ENCODE measurements at places on chromosomes 1 and 21.
A peak's percentile ranks its signal among the peaks of the same experiment; 100 is the strongest.

GRCh38 chr21:45699251-45699942 lies 55.9 kb downstream of the PCBP3 start:
- no peak for DNase-seq

- no peak for DNase-seq
Measured at GRCh38 chr1:193462629-193463320, 276.4 kb upstream of the B3GALT2 start.

DNA sequence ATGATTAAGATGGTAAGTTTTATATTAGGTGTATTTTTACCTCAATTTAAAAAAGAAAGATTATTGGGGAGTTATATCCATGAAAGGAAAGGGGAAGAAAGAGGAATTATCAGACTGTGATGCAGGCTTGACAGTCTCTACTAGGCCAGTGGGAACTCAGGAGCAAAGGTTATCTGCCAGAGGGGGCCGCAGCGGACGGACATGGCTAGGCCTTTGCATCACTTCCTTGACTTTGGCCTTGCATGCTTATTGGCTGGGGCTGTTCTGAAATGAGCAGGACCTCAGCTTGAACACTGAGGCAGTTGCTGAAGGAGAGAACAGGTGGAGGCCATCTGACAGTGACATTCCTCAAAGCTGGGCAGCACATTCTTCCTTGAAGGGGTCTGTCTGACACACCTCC lies 150.9 kb downstream of the CYYR1 start:
- DNase-seq: no peak

GRCh38 chr1:111615870-111616715 lies 3.5 kb upstream of the RAP1A start:
- DNase-seq: no peak

DNA sequence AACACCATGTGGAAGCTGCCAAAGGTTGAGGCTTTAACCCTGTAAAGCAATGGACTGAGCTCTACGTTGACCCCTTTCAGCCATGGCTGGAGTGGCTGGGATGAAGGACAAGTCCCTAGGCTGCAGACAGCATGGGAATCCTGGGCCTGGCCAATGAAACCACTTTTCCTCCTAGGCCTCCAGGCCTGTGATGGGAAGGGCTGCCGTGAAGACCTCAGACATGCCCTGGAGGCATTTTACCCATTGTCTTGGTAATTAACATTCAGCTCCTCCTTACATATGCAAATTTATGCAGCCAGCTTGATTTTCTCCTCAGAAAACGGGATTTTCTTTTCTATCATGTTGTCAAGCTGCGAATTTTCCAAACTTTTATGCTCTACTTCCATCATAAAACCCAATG lies 214.5 kb downstream of the RGS7 start:
- no peak for DNase-seq

DNA sequence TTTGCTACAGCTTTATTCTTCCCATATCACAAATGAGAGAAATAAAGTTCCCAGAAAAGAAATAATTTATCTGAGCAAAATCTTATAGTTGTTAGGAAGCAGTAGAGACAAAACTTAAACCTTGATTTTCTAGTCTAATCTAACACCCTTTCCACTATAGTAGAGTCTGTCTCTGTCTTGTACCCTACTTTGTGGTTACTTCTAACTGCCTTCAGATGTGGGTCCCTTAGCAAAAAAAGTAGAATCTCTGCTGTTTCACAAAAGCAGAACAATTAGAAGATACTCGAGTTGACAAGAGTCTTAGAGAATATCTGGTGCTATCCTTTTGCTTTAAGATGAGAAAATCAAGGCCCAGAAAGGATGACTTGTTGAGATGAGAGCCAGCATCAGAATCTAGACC lies 48.1 kb upstream of the FGGY start:
- DNase-seq: no peak

- no peak for DNase-seq
Measured at GRCh38 chr1:59212706-59213105, 84.2 kb upstream of the FGGY start.

DNA sequence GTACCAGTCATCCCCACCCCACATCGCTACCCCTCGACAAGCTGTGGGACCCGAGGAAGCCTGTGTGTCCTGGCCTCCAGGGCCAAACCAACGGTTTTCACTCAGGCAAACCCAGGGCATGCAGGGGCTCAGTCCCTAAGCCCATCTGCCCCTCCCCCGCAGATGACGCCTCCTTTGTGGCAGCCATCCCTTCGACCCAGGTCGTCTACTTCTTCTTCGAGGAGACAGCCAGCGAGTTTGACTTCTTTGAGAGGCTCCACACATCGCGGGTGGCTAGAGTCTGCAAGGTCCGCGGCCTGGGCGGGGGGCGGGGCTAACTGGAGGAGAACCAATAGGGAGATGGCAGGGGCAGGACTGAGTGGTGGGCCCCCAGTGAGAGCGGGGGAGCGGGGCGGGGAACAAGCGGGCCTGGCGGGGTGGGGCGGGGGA lies 7.4 kb downstream of the SEMA4A start:
- DNase-seq: no peak

DNA sequence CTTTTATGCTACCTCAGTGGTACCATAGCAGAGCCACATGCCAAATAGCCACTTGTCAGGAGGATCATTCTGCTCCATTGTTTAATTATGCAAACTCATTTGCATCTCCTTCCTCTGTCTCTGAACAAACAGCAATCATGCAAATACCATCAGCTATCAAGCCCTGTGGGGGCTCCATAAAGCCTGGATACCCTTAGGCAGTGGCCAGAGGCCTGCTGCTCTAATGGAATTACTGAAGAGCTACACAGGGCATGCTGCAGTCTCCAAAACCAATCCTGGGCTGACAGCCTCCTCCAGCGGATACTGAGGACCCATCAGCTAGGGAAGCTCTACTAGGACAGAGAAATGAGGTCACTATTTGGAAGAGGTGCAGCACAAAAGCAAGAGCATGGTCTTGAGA lies 376.3 kb downstream of the KCNH1 start:
- DNase-seq: no peak

- no peak for DNase-seq
Measured at GRCh38 chr1:175377394-175377793, 184.8 kb upstream of the KIAA0040 start.

- no peak for DNase-seq
Measured at GRCh38 chr21:44996501-44996921, 56.7 kb downstream of the SLX9 start.

DNA sequence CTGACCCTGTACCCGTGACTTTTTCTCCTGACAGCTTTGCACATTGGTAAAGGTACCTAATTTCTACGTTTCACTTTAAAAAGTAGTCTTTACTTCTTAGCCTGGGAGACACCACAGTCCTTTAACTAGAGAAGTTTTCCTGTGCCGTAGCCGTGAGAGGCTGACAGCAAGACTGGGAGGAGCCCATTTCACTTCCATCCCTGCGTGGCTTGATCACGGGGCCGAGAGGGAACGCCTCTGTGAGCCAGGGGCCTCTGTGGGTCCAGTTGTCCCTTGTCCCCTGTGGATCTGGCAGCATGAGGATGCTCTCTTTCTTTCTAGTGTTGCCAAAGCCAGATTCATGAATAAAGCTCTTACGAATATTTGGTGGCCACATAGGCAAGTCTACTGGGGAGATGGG lies 21.6 kb downstream of the PCP4 start:
- no peak for DNase-seq

- DNase-seq: no peak
Measured at GRCh38 chr1:177021687-177022086, 142.8 kb downstream of the ASTN1 start.

- no peak for DNase-seq
Measured at GRCh38 chr1:109882288-109883245, 28.1 kb upstream of the CSF1 start.

DNA sequence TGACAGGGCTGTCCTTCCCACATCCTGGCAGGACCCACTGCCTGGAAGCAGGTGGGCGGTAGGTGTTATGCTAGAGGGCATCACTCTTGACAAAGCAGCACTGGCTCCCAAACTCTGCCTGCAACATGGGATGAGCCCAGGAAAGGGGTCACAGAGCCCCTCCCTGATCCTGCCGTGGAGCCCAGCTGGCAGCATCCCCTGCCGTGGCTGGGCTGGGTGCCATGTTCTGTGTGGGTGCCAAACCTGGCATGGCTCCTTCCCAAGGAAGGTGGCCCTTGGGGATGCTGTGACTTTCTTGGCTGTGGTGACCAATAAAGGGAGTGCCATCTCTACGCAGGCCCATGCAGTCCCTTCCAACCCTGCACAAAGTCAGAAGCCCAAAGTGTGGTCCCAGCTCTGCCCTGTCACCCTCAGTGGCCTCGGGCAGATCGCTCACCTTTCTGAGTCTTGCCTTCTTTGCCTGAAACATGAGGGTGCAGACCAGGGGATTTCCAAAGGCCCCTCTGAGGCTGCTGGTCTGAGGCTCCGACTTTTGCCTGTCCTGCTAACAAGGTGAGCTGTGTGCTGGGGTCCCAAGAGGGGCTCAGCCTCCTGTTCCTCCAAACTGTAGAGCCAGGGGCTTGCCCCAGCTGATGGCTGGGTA lies 6.0 kb downstream of the CDK18 start:
- DNase-seq: peak; percentile 72

DNA sequence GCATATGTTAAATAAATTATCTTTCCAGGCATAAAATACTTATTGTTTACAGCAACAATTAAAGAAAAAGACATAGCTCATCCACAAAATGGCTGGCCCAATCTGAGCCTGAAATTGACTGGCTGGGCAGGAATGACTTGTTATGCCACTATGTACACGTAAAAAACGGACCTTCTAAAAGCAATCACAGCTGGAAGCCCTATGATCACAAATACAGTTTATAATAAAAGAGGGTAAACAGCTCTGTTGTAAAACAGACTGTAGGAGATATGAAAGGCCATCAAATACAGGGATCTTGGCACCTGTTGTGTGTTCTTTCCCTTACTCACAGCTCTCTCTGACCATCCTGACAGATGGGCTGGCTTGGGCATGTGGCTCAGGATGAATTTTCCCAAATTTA lies 70.5 kb upstream of the DMRTA2 start:
- DNase-seq: peak; percentile 34

DNA sequence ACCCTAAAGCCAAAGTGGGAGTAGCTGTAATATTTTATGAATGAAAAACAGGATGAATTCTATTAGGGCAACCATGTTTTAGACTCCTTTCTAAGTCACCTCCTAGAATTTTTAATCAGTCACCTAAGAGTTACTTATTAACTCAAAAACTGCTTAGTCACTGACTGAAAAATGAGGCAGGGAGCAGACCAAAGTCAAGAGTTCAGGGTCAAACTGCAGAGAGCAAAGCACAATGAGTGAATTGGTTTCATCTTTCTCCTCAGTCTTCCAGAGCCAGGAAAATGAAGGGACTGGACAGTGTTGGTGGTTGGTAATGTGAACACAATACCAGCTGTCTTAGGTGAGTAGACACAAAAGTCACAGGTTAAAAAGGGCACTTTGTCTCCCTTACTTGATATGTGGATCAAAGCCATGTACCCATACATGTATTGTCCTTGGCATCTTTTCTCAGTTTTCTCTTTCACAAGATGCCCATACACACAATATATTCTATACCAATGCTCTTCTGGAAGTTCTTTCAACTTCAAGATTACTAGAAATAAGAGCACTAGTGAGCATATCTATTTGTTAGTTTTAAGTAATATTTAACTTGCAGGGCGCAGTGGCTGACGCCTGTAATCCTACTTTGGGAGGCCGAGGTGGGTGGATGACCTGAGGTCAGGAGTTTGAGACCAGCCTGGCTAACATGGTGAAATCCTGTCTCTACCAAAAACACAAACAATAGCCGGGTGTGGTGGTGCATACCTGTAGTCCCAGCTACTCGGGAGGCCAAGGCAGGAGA lies 42.2 kb downstream of the ATP1B1 start:
- DNase-seq: no peak

DNA sequence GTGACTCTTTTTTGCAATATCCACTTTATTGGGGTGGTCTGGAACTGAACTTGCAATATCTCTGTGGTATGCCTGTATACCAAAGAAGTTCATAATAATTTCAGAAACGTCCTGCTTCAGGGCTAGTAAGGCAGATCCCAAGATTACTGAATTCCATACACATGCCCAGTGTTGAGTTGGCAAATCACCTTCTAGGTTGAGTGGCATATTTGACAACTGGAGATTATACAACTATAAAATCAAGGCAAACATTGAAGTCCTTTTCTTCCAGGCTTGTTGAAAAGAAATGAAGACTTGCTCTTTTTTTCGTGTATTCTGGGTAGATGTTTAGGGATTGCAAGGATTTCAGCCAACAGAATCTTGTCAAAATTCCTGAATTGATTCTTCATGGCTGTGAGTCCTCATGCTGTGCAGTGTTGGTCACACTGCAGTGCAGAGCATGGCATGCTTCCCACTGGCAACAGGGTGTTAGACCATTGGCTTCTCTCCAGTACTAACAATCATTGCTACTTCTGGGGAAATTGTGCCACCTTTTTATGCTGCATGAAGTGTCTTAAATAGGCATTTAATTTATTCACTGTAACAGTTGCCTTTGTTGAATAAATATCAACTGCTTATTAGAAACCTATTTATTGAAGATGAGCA lies 367.1 kb upstream of the ADGRL4 start:
- DNase-seq: peak; percentile 76

DNA sequence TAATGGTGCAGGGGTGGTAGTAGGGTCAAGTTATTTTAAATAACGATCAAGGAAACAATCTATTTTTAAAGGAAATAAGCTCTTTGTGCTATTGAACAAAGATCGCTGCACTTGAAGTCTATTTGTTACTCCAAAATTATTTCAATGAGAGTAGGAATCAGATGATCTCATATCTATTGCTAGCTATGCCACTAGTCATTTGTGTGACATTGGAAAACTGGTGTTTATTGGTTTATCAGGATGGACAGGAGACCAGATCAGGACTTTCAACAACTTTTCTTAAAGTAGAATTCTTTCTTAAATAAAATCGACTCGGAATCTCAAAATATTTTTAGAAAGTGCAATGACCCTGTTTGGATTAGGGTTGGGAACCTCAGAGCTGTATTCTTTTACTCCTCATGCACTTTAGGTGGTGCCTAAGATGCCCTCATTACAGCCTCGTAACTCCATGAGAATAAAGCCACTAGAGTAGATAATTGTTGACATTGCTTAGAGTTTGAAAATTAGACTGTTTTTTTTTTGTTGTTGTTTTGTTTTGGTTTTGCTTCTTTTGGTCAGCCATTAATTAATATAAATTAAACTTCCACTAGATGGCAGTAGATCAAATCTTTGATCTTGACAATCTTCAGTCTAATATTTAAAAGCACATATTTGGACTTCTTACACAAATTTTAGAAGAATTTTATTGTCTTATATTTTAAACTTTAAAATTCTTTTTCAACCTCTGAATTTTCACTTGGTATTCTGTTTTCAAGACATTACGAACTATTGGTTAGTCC lies 352.4 kb downstream of the USP25 start:
- DNase-seq: peak; percentile 5

DNA sequence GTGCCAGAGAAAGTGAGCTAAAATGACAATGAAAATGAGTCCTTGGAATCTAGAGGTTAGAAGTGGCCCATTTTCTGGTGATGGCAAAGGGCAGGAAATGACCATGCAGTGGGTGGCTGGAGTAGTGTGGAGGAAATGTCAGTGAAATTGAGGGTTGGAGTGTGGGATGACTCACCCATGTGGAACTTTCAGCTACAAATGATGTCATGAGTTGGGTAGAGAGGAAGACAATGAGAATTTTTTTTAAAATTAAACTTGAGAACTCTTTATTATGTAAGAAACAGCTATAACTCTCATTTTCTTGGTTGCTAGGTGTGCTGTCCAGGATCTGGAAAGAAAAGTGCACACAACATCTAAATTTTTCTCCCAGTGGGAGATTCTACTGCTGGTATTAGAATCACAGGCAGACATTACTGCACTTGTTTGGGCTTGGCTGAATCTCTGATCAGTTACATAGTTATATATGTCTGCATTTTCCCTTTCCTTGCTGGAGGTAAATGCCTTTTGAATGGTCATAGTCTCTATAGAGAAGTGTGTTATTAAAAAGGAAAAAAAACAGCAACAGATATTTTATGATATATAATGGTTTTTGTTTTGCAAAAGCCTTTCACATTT lies 56.8 kb upstream of the GNG12 start:
- DNase-seq: no peak

Measured in COR-L47 (cell line).